ENCODE measurements at places on chromosomes 6 and 20. TPM values are rescaled to one million over a fixed set of nuclear protein-coding genes. Genes with fewer than 3 reads are reported as not detected.

GRCh38 chr20:23393996-23394775 is 27.1 kb downstream of the NAPB start:
- no peak for DNase-seq

DNA sequence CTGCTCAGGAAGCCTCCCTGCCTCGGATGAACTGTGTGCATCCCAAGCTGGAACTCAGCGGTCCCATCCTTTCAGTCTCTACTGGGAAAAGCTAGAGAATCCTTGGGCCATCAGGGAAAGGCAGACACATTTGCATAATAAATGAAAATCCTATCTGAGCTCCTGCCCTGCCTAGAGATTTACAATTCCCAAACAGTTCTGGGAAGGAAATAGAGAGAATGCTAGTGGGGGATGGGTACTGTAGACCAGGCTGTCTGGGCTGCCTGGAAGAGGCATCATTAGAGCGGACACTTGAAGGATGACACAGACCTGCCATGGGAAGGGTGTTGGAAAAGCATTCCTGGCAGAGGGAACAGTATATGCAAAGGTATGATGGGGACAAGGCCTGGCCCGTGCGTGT is 44.3 kb downstream of the TFAP2C start:
- no peak for DNase-seq

GRCh38 chr20:50737352-50737751 is 6.0 kb downstream of the PARD6B start:
- DNase-seq: no peak

DNA sequence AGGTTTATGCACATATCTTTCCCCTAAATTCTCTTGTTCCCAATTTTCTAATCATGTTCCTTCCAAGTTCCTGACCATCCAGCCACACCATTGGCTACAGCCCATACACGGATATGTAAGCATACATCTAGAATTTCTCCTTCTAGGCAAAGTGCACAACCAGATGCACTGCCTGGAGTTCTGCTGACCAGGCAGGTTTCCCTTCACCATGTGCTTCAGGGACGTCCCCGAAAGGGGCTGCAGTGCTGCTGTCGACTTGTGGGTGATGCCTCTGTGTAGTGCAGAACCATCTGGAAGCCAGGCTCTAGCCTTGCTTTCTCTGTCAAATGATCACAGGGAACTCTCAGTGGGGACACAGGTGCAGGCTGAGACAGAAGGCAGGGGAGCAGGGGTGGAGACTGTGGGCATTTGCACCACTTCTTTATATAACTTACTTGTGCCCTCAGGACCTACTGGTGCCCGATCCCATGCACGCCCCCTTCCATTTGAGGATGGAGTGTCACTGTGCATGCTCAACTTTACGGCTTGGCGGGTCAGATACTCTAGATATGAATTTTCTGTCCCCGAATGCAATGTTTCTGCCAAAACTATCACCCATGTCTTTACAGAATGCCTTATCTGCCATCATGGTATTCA is 37.5 kb upstream of the SMOC2 start:
- no peak for DNase-seq

GRCh38 chr6:46704562-46704961 is 16.9 kb downstream of the TDRD6 start:
- DNase-seq: no peak

DNA sequence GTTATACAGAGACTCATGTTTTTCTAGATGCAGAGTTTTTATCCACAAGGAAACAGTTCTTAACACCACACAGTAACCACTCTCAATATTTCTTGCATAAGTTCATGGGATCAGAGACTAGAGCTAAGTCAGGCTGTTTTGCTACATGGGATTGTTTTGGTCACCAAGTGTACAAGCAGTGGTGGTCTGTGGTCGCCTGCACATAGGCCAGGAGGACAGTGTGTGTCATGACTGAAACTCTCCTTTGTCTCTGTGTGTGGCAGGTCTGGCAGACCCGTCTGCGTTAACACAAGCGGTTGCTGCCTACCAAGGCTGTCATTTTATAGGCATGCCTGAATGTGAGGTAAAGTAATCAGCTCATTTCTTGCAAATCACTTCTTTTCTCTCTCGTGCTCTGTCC is 18.9 kb downstream of the WRNIP1 start:
- DNase-seq: no peak

- DNase-seq: no peak
These were observed 84.7 kb upstream of the ADGRF1 start for GRCh38 chr6:47126647-47127391.

DNA sequence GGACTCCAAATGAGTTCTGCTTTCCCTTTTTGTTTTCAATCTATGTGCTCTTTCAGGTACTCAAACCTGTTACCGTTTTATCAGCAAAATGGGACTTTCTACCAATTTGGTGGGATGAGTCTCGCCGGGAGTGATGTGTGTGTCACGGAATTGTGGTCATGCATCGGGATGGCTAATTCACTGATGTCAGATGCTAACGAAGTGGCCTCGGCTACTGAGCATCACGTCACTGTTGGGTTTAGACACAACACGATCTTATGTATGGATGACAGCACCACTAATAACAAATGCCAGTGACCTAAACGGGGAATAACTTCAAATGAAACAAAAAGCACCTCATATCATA is 1.6 kb upstream of the PCK1 start:
- no peak for DNase-seq

- no peak for DNase-seq
These were observed 297.5 kb downstream of the SOX4 start for GRCh38 chr6:21891080-21891479.

- no peak for DNase-seq
These were observed 85.4 kb upstream of the MYLIP start for GRCh38 chr6:16043171-16044135.

DNA sequence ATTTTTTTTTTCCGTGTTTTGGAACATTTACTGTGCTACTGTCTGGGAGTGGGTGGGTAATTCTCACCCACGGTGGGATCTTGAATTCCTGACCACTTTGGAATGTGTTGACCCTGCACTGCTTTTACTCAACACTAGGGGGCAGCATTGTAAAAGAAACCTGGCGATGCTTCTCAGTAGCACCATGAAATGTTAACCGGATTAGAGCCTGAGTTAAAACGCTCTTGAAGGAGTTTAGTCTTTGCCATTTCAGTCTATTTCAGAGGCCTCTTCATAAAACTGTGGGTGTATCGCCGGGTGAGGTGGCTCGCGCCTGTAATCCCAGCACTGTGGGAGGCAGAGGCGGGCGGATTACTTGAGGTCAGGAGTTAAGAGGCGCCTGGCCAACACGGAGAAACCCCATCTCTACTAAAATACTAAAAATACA is 114.4 kb upstream of the PRND start:
- peak; percentile 52 for DNase-seq

DNA sequence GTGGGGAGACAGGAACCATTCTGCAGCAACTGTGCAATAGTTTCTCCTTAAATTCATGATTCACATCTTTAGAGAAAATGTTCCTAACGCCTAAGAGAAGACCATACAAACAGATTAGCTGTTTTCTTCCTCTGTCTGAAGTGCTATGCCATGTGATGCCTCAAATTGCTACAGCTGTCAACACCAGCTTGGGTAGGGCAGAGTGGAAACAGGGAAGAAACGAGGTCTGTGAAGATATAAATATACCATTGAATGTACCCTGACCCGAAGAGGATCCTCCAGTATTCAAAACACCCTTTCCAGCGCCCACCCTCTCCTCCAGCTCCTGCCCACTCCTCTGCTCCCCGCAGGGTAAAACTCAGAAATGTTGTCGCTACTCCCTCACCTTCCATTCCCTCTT is 40.3 kb upstream of the PRND start:
- no peak for DNase-seq

- DNase-seq: no peak
These were observed 671 bp downstream of the EFHC1 start for GRCh38 chr6:52420668-52421358.

DNA sequence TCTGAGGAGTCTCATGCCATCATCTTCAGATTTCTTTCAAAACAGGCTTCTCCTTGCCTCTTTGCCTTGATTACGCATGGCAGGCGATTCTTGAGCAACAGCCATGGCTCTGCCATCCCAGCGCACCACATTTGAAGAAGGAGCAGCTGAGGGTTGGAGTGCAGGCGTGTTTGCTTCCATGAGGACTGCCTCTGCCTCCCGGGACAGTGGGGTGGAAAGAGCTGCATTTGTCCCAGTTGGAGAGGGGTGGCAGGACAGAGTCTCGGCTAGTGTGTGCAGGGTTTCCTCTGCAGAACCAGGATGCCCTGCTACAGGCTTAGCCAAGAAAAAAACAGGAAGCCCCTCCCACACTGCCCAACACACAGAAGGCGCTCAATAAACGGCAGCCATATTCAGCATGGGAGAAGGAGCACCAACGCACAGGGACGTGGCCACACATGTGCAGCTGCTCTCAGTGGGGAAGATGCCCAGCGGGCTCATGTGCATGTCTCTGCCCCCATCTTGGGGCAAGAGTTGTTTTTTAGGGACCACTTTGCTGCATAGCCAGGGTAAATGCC is 36.6 kb downstream of the IRF4 start:
- DNase-seq: no peak

DNA sequence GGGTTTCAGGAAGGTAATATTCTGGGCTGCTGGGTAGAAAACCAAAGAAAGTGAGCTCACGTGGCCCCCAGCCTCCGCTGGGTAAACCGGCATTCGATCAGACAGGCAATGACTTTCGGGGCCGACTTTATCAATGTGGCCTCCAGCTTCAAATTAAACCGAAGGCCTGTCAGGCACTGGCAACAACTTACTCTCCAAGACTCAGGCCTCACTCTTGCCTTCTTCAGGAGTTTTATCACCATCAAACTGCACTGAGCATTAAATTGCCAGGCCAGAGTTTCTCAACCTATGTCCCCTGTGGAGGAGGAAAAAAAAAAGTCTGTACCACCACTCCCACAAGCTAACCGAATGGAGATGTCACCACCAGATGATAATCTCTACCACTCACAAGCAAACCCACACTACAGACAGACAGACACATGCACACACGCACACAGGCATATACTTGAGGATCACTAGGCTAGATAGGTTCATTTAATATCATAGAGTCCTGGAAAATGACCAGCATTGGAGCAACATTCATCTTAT is 1.1 kb upstream of the MBOAT1 start:
- no peak for DNase-seq

DNA sequence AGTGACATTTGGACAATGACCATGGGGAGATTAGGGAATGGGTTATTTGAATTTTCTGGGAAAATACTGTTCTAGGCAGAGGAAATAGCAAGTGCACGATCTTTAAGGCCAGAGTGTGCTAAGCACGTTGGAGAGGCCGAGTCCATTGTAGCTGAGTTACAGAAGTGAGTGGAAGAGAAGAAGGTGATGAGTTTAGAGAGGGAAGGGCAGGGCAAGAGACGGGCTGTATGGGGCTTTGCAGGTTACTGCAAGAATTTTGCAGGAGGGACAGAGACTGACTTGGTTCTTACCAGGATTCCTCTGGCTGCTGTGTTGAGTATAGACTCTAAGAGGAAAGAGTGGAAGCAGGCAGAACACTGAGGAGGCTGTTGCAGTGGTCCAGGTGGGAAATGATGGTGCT is 1.1 kb upstream of the NCOA3 start:
- no peak for DNase-seq

DNA sequence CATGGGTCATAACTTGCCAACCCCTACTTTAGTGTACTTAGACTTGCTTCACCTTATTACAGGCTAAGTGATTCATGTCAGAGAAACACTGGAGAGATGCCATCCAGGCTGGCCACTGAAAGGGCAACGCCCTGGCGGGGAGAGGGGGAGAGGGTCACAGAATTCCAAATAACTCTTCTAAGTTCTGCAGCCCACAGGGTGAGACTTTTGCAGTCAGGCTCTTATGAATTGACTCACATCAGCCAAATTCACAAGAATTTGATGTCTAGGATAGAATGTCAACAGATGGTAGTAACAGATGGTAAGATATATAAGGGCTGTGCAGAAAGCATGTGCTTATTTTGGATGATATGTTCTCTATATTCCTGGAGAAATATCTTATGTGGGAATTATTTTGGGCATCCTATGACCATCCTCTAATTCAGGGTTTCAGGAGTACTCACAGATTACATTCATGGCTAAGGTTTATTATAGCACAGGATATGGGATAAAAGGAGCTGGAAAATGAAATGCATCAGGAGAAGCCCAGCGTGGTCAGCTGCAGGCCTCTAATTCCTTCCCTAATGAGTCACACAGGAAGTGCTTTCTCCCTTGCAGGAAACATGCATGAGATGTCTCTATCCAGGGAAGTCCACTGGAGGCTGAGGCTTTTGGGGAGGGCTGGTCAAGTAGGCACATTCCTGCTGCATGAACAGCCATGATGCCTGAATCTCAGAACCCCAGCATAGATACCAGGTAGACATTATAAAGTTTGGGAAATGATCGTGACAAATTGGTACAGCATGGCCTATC is 58.7 kb upstream of the RIN2 start:
- DNase-seq: no peak

- DNase-seq: no peak
These were observed 177.1 kb downstream of the CD109 start for GRCh38 chr6:73873081-73873480.

DNA sequence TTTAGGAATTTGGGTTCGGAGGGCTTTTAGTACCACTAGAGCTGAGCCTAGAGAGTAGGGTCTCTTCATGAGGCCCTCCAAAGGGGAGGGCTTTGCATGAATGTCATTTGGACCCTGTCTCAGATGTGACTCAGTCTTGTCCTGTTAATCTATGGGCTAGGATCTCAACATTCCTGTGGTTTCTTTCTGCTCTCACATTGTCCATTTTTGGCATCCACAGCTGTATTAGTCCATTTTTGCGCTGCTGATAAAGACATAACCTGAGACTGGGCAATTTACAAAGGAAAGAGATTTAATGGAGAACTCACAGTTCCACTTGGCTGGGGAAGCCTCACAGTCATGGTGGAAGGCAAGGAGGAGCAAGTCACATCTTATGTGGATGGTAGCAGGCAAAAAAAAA is 61.0 kb downstream of the CRYBG1 start:
- DNase-seq: no peak

DNA sequence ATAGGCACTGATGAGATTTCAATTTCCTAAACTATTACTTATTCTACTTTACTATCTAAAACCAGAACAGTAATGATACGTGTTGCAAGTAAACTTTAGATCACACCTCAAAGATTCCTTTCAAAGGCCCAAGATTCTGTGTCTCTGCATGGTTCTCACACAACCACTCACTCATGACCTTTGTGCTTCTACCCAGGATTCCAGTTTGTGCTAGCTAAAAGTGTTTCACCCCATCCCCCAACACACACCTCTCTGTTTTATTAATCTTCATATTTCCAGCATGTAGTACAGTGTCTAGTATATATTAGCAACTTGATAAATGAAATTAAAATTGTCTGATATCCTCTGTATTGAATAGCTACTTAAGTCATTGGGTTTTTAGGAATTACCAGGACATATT is 8.8 kb upstream of the SH3BGRL2 start:
- DNase-seq: no peak

Gene BPI
- total RNA-seq: not detected

Gene MEP1A
- not detected for total RNA-seq

Gene ADGRF4
- total RNA-seq: not detected

Gene PBOV1
- total RNA-seq: not detected

Gene TCP11
- total RNA-seq: not detected

Gene OR12D3
- not detected for total RNA-seq

Gene EDN1
- 0.25 TPM for total RNA-seq

Gene SRSF12
- 1.3 TPM for total RNA-seq

Gene LY6G6C
- total RNA-seq: not detected

Gene OR2B6
- not detected for total RNA-seq
